SK-N-SH (cell line): ENCODE measurements at places on chromosomes 3 and 15.

DNA sequence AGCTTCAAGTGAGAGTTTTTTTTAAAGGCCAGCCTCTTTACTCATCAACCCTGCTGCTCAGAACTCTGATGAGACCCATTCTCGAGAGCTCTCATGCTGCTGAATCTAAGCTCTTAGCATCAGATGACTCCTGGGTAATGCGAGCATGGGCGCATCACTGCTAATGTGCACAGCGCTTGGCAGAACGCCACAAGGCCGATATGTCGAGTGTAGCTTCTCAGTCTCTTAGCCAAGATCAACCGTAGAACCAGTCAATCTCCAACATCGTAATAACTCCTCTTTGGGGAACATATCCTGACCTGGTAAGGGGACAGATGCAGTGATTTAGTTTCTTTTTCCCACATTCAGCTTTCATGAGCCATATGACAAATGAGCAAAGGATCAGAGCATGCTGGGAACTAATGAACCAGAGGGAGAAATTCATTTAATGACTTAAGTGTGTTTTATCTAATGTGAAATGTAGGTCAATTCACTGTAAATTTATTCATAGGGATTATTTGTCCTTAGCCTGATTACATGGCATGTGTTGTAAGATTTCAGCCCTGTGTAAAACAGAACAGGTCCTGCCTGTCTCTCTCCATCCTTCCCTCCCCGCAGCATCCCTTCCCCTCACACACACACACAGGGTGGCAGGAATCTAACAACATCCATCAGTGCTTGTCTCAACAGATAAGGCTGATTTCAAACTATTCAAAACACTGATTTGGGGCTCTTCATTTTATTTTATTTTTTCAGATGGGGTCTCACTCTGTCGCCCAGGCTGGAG lies 195.4 kb upstream of the C2CD4B start:
- DNase-seq, result peak; percentile 56

GRCh38 chr3:71779674-71780377 lies 5.1 kb downstream of the PROK2 start:
- no peak for DNase-seq

GRCh38 chr15:40451527-40452158 lies 10.9 kb downstream of the BAHD1 start:
- no peak for DNase-seq

DNA sequence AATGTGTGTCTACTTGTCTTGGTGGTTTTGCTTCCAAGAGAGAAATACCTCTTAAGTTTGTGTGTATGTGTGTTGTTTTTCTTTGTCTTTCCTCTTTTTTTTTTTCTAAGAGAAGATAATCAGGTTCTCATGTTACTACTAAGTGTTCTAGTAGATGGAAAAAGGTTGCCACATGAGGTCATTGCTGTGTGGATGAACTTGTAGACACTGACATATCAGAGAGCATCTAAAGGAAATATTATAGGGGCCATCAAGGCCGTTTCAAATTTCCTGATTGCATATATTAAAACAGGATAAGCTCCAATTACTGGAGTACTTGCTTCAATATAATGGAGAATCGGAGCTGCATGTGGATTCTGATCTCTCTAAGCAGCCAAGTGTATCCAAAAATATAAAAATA lies 747.5 kb downstream of the NR2F2 start:
- DNase-seq, result no peak

- DNase-seq, result no peak
These were observed 129.9 kb upstream of the SAMMSON start for GRCh38 chr3:69869643-69870042.

GRCh38 chr3:176663387-176663786 lies 533.9 kb downstream of the TBL1XR1 start:
- DNase-seq, result no peak

- peak; percentile 99 for DNase-seq
These were observed 3.2 kb downstream of the ZDHHC19 start for GRCh38 chr3:196207833-196208607.
